ENCODE measurements at places on chromosomes 6 and 20.

GRCh38 chr6:54134935-54135334 lies 23.7 kb downstream of the MLIP start:
- no peak for DNase-seq

DNA sequence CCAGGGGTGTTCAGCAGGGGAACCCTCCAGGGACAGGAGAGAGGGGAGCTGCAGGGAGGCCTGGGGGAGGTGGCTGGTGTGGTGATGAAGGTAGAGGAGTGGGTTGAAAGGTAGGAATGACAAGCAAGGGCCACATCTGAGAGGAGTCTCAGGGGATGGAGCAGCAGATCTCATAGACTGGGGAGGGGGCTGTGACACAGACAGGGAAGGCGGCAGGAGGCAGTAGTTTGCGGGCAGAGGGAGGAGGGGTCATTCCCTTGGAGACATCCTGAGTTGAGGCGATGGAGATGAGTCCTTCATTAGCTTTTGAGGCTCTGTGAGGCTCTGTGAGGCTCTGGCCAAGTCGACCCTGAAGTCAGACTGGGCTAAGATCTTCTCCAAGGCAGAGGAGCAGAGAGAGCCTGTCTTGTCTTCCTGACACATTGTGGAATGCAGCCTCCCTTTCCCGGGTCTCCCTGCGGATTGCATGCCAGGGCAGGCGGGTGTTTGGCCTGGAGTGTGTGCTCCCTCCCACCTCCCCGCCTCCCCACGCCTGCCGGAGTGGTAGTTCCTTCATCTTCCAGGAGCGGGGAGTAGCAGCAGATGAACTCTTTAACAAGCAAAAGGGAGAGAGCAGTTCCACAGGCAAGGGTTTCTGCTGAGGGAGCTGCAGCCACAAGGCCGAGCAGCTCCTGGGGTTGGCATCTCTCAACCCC lies 34.3 kb upstream of the MLN start:
- no peak for DNase-seq

GRCh38 chr20:32582659-32583580 lies 2.2 kb downstream of the NOL4L start:
- DNase-seq, result peak; percentile 28

GRCh38 chr6:152695372-152696045 lies 2.2 kb upstream of the MYCT1 start:
- no peak for DNase-seq

GRCh38 chr20:46801003-46801702 lies 91.7 kb downstream of the SLC2A10 start:
- DNase-seq, result no peak

- DNase-seq, result no peak
These were observed 133.6 kb downstream of the MTHFD1L start for GRCh38 chr6:150999107-150999506.

DNA sequence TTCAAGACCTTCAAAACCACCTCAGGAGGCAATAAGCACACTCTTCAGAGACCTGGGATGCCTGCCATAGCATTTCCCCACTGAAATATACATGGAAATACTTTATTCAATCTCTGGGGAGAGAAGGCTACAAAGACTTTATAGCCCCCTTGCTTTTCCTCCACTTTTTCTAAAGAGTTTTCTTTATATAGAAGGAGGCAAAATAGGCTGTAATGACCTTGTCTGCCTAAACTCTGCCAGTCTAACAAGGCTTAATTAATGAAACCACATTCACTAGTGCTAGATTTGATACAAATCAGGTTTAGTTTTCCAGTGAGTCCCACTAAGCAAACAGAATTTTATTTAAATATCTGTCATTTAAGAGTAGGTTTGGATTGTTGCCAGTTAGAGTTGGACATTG lies 114.9 kb downstream of the ADGRG6 start:
- DNase-seq, result no peak

GRCh38 chr6:53326372-53327016 lies 22.3 kb downstream of the ELOVL5 start:
- no peak for DNase-seq

GRCh38 chr6:37800703-37801604 lies 18.6 kb upstream of the ZFAND3 start:
- no peak for DNase-seq

- DNase-seq, result no peak
These were observed 35.1 kb upstream of the SMIM8 start for GRCh38 chr6:87287251-87287650.

DNA sequence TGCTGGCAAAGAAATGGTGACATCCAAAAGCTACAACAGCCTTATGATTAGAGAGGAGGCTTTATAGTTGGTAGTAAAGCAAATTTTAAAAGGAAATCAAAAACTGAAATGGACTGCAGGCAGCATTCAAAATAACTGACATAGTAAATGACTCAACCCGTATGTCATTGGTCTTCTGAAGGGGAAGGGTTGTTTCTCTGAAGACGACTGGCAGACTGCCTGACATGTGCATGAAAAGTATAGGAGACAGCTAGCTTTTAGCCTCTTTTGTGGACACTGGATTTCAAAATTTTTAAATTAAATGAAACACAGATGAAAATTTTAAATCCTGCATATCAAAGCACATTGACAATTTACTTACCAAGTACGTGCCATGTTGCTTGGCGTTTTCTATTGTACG lies 90.7 kb downstream of the TRMT6 start:
- no peak for DNase-seq

- DNase-seq, result no peak
These were observed 104.3 kb downstream of the SLC23A2 start for GRCh38 chr20:4896971-4897497.

DNA sequence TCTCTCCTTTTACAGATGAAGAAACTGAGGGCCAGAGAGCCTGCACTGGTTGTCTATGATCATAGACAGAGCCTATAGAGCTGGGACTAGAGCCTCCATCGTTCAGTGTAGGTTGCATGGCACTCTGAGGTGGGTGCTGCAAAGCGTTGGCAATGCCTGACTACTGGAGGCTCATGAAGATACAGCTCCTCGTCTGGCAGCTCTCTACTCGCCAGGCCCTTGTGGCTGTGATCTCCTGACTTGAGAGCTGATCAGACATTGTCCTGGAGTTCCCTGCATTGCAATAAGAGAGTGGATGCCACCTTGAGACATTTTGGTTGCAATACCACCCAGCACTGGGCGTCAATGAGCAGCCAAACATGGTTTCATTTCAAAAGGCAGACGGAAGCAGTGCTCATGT lies 270.1 kb upstream of the ARID1B start:
- DNase-seq, result no peak

DNA sequence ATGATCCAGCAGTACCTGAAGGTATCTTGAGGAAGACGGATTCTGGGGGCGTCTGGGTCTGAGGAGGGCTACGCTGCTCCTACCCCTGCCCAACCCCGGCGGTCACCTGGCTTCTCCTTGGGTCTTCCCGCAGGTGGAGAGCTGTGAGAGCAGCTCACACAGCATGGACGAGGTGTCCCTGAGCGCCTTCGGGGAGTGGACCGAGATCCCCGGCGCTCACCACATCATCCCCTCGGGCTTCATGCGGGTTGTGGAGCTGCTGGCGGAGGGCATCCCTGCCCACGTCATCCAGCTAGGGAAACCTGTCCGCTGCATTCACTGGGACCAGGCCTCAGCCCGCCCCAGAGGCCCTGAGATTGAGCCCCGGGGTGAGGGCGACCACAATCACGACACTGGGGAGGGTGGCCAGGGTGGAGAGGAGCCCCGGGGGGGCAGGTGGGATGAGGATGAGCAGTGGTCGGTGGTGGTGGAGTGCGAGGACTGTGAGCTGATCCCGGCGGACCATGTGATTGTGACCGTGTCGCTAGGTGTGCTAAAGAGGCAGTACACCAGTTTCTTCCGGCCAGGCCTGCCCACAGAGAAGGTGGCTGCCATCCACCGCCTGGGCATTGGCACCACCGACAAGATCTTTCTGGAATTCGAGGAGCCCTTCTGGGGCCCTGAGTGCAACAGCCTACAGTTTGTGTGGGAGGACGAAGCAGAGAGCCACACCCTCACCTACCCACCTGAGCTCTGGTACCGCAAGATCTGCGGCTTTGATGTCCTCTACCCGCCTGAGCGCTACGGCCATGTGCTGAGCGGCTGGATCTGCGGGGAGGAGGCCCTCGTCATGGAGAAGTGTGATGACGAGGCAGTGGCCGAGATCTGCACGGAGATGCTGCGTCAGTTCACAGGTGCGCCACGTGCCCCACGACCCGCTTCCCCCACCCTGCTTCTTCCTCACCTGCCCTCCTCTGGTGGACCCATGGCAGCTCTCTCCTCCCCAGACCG lies 166.9 kb upstream of the RNF24 start:
- no peak for DNase-seq

DNA sequence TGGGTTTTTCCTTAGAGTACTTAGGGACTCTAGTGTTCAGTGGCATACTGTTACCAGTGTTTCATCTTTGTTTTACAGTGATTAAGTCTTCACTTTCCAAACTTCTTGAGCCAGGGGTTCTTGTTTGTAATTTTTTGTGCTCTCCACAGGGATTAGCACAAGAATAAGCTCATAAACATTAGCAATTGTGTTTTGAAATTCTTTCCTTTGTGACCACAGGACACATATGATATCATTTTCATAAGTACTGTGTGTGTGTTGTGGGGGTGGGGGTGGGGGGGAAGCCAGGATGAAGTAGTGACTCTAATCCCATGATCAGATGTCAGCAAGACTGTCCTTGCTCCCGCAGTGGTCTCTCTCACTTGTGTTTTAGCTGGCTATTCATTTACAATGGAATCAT lies 101.5 kb upstream of the SCP2D1 start:
- no peak for DNase-seq

DNA sequence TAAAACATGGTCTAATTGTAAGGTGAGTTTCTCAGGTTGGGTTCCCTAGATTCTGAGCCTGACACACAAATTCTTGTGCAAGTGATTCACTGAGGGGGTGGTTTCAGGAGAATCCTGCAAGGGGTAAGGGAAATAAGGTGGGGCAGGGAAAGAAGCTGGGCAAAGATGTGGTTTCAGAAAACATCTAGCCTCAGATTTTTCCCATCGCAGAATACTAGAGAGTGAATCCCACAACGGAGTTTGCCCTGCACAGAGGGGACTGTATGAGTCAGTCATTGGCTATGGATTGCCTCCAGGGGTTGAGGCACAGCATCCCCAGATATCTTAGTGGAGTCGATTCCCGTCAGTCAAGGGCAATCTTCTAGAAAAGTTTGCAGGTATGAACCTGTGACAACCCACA lies 65.2 kb downstream of the PRL start:
- DNase-seq, result no peak

GRCh38 chr20:59646487-59646886 lies 42.1 kb downstream of the PHACTR3 start:
- DNase-seq, result no peak
